ENCODE measurements at places on chromosomes 2 and 18.

DNA sequence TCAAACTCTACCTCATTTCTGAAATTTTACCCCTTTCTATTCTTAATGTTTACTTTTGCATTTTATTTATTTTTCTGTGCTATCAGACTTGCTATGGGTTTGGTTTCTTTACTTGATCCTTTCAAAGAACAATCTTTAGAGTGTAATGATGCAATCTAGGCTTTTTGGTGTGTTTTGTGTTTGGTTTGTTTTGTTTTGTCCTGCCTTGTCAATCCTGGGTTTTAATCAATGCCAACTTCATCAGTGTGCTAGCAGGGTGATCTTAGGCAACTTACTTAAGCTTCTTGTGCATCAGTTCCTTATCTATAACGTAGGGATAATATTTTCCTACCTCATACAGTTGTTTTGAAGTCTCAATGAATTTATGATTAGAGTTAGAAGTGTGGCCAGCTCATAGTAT is 350.4 kb downstream of the NR4A2 start:
- DNase-seq: no peak

DNA sequence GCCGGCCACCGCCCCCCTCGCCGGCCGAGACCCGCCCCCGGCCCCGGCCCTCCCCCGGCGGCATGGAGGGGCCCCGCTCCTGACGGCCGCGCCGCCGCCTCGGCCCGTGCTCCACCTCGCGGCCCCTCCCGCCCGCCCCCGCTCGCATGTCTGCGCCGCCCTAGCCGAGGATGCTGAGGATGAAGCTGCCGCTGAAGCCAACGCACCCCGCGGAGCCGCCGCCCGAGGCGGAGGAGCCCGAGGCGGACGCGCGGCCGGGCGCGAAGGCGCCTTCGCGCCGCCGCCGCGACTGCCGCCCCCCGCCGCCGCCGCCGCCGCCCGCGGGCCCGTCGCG is 397 bp downstream of the ZCCHC2 start:
- no peak for DNase-seq

DNA sequence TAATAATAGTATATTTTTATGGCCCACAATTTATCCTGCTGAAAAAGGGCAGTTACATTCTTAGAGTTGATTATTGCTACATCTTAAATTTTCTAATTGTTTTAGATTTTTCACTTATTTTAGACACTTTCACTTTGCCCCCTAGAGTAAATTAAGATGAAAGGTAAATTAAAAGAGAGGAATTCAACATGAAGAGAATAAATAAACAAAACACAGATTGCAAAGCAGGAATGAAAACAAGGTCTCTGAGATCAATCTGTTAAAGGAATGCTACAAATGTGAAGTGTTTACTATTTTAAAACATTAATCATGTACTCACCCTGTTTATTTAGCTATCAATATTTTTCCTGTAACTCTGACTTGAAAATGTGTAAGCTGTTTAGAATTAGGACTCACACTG is 113.5 kb upstream of the ETAA1 start:
- DNase-seq: no peak

DNA sequence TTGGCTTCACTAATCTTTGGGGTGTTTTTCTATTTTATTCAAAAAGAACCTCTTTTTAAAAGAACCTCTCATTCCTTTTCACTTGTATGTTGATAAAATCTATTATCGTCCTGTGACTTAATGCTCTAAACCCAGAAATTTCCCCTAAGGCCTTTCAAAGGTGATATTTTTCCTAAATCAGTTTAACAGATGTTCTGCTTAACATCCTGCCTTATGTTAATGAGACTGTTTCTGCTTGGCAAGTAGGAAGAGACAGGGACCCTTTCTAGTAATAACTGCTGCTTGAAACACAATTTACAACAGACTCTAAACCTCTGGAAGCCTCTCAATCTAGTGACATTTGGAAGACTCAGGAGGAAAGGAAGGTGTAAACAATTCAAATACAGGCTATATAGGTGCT is 128.8 kb downstream of the KCNJ3 start:
- no peak for DNase-seq

GRCh38 chr2:74849228-74849892 is 15.4 kb downstream of the HK2 start:
- DNase-seq: peak; percentile 21

GRCh38 chr18:57441071-57441794 is 6.1 kb downstream of the ONECUT2 start:
- DNase-seq: no peak

DNA sequence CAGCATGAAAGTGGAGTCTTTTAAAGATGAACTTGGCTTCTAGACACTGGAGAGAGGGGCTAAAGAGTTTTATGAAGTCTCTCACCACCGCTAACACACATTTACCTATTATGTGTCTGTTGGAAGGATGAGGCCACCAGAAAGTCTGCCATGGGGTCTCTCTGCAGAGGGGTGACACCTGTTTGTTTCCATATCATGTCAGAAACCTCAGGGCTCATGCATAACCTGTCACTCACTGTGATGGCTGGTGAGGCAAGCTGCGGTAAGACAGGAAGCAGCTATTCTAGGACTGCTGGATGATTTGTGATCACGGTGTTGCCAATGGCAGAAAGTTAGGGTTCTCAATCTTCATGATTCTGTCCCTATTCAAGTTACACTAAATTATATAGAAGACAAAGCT is 60.8 kb upstream of the DNMT3A start:
- no peak for DNase-seq

GRCh38 chr2:146806364-146807005 is 1038.3 kb upstream of the ACVR2A start:
- no peak for DNase-seq

GRCh38 chr2:49044350-49045079 is 109.8 kb downstream of the FSHR start:
- peak; percentile 9 for DNase-seq

DNA sequence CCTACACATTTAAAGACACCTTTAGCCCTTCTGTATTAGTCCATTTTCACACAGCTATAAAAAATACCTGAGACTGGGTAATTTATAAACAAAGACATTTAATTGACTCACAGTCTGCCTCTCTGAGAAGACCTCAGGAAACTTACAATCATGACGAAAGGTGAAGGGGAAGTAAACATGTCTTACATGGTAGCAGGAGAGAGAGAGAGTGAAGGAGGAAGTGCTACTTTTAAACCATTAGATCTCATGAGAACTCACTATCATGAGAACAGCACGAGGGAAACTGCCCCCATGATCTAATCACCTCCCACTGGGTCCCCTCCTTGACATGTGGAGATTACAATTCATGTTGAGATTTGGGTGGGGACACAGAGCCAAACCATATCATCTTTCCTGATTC is 946.6 kb downstream of the SLC4A3 start:
- DNase-seq: no peak

DNA sequence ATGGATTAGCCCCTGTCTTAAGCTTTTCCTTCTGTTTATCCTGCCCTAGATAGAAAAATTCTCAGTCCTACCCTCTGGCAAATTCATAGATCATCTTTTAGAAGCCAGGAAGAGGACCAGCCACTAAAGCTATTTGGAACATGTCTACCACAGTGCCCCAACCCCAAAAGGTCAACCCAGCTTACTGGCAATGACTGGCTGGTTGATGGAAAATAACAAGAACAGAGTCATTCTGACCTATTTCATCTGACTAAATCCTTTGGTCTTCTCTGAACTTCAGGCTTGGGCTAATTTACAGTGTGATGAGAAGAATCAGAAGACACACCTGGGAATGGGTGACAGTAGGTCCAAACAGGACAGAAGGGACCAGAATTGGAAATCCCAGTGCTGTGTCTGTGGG is 227.3 kb upstream of the CCDC68 start:
- DNase-seq: no peak

DNA sequence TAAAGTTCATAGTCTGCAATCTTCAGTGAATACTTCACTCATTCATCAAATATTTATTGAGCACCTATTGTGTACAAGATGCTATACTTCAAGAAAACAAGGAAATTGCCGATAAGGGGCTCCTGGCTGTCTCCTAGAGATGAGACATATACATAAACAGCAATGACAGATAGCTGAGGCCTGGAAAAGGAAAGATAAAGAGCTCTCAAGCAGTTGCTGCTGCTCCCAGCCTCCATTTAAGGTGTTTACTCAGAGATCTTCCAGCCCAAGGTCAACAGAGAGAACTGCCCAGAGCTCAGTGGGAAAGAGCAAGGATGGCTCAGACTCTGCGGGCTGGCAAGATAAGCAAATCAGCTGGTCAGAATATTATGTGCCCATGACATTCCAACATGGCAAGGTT is 3.3 kb upstream of the SLC14A2 start:
- DNase-seq: no peak

DNA sequence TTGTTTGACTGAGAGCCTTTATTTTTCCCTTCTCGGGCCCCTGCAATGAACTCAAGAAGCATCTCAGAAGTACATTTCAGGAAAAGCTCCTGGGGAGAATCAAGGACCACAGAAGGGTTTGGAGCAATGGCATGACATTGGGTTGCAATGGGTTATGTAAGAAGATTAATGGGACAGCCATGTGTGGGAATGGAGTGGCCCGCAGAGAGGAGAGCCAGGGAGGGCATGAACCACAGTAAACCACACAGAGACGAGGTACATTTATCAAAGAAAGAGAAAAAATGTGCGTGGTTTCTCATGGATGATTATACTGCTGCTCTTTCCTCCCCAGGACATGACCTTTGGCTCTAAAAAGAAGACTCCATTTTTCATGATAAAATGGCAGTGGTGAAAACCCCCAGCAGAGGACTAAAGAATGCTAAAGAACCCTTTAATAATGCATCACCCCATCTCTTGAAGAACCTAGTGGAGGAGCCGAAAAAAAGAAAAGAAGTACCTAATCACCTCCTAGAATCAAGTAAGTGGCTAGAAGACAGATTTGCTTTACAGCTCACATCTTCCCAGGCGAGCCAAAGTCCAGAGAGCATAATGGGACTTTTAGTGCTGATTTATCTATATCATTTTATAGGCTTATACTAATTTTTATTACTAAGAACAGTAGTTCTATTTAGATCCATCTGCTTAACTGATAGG is 1.7 kb downstream of the CFAP221 start:
- DNase-seq: no peak

GRCh38 chr2:43370705-43371104 is 144.3 kb upstream of the ZFP36L2 start:
- no peak for DNase-seq

- no peak for DNase-seq
These were observed 999.2 kb upstream of the CRIM1 start for GRCh38 chr2:35356332-35356731.

- DNase-seq: no peak
These were observed 63.9 kb downstream of the TMEM131 start for GRCh38 chr2:97931858-97932225.

DNA sequence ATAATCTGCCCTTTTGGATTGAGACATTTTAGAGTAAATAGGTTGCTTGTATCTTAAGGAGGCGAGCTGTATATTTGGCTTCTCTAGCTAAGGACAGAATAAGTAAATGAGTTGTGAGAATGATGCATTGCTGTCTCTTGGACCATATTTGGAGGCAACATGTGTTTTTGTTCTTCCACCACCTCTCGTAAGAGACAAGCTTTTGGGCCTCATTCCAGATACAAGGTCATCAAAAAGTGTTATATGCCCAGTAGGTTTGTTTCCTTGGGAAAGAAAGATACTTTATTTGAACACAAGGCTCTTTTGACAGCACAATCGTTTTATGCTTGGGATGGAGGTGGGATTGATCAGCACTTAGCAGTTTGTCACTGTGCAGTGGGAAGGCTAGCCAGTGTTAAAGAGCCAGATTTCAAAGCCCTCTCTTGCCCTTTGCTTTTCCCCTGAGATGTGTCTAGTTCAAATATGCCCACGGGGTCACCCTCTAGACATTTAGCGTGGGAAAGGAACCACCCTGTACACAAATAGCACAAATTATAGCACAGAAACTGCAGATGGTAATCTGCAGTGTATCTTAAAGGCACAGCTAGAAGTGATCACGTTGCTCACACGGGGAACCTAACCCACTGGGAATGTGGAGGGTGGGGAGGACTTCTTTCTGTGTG is 131.3 kb downstream of the MAP4K4 start:
- no peak for DNase-seq

- DNase-seq: no peak
These were observed 450.7 kb downstream of the LPIN1 start for GRCh38 chr2:12197133-12197532.

- DNase-seq: peak; percentile 8
These were observed 767 bp upstream of the NPPC start for GRCh38 chr2:231926761-231927565.

- no peak for DNase-seq
These were observed 152.6 kb downstream of the FAM210A start for GRCh38 chr18:13573750-13574149.

GRCh38 chr2:26313446-26313845 is 32.5 kb upstream of the SELENOI start:
- no peak for DNase-seq

DNA sequence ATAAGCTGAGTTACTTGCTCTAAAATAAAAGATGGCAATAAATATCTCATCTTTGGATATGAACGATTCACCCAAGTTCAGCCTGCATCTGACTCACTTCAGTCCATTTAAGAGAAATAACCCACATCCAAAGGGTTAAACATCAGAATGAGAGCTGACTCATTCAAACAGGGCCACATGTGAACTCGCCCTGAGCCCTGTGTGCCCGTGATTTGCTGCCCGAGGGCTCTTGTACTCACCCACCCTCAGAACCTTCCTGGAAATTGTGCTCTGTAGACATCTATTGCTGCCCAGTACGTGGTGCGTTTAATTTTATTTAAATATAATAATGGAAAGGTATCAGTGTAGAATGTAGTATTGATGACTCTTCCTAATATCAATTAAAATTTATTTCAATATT is 66.9 kb upstream of the RBM44 start:
- DNase-seq: no peak

- DNase-seq: no peak
These were observed 57.0 kb downstream of the L3MBTL4 start for GRCh38 chr18:6357668-6358067.

GRCh38 chr2:225893151-225893550 is 493.6 kb downstream of the NYAP2 start:
- DNase-seq: no peak

GRCh38 chr2:204972606-204973336 is 427.5 kb downstream of the PARD3B start:
- DNase-seq: peak; percentile 26

DNA sequence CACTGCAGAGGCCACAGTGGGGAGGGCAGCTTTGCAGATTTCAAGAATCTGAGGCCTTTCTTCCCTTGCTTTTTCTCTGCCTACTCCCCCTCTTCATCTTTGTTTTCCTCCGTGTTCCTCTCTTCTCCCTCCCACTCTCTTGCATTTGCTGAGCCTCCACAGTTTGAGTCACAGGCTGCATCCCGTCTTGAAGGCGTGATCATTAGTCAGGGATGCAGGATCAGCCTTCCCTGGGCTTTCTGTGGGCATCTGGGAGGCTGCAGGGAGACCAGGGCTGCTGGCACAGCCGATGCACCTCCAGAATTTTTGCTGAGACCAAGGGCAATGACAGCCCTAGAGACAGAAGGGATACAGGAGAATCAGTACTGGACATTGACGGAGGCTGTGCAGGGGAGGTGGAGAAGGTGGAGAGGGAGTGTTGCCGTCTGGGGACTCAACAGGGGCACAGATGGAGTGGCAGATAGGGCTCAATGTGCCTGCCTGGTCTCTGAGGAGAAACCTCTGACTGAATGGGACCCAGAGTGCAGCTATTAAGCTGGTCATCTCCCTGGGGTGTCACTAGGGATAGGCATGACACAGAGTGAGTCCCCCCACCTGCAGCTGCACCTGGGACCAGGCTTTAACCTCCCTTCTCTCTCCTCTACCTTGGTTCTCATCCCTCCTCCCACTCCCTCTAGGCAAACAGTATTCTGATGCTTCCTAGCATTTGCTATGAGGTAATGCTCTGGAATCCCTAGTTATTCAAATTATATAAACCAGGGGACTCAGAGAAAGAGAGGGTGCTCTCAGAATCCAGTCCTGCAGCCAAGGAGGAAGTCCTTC is 29.0 kb upstream of the DNAJC27 start:
- peak; percentile 43 for DNase-seq

Measured in hippocampal formation (tissue), 2 donors.